ENCODE measurements at places on chromosomes 5 and 9. TPM values are rescaled to one million over a fixed set of nuclear protein-coding genes. Genes with fewer than 3 reads are reported as not detected.
A peak's percentile ranks its signal among the peaks of the same experiment; 100 is the strongest.

- no peak overlapping the region for H3K4me3 ChIP-seq
- H3K4me1 ChIP-seq = no peaks in the 10 kb centered on the region
- H3K27ac ChIP-seq = no peak overlapping the region
- H3K36me3 ChIP-seq = no peaks in the 10 kb centered on the region
These were observed 33.4 kb upstream of the SPATA31E1 start for GRCh38 chr9:87849144-87849758.

RNF130 gene
- 65.1 TPM for total RNA-seq

LRRC19 gene
- not detected for total RNA-seq

- peaks cover 8% of the 10 kb centered on the region for H3K4me1 ChIP-seq
- no peaks in the 10 kb centered on the region for H3K36me3 ChIP-seq
- H3K27me3 ChIP-seq = no peaks in the 10 kb centered on the region
- no peak overlapping the region for H3K4me3 ChIP-seq
- peak; percentile 14 for DNase-seq
- H3K27ac ChIP-seq = no peak overlapping the region
These were observed 27.5 kb downstream of the GABRA6 start for GRCh38 chr5:161713042-161713441.

DENND1A gene
- total RNA-seq = 27.7 TPM

GRCh38 chr5:40089269-40089668 lies 590.4 kb upstream of the PTGER4 start:
- no peak overlapping the region for H3K4me3 ChIP-seq
- no peak overlapping the region for H3K27ac ChIP-seq
- peak; percentile 61 for DNase-seq
- peaks cover 19% of the 10 kb centered on the region for H3K36me3 ChIP-seq

- no peak for DNase-seq
- H3K27ac ChIP-seq = no peak overlapping the region
- H3K4me1 ChIP-seq = no peaks in the 10 kb centered on the region
- no peaks in the 10 kb centered on the region for H3K36me3 ChIP-seq
These were observed 27.2 kb upstream of the ELL2 start for GRCh38 chr5:95988877-95989276.

DNA sequence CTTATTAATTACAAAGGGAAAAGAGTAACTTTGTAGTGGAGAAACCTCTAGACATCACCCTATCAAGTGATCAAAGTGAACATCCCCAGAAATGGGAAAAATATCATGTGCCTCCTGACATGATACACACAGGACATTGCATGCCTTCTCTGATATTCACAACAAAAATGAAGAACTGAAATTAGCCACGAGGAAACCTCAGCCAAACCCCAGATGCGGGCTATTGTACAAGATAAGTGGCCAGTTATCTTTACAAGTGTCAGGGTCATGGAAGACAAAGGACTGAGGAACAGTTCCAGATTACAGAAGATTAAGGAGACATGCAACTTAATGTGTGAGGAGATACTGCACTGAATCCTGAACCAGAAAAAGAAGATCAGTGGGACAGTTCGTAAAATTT lies 23.8 kb upstream of the NPM1 start:
- H3K27ac ChIP-seq = no peak overlapping the region
- H3K36me3 ChIP-seq = no peaks in the 10 kb centered on the region
- no peak for DNase-seq
- H3K27me3 ChIP-seq = no peaks in the 10 kb centered on the region
- H3K4me1 ChIP-seq = no peaks in the 10 kb centered on the region

DNA sequence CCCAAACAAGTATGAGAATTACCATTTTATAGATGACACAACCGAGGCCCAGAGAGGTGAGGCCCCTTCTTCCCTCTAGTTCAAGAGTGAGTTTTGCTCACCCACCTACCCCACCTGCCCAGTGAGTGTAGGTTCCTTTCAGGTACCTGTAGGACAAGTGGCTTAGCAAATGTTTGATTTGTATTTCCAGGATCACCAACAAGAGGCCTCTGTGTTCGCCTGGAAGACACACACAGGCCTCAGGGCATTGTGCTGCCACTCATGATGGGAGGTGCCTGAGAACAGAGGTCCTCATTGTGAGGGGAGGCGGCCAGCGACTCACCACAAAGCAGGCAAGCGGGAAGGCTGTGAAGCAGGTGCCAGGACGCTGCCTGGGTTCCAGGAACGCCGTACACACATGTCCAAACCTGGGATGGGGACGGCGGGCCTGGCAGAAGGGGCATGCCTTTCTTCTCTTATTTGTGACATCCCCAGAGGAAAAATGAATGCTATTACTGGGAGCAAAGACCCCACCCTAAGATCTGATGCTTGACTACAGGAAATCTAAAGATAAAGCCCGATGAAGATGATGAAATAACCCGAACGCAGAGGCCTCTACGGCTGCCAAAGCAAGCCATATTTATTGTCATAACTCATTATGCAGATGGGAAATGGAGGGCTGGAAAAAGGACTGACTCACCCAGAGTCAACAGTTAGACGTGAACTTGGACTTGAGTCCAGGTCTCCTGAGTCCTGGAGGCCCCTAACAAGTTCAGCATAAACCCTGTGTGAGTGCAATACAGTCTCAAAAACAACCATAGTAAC lies 60.2 kb upstream of the SLC25A51 start:
- no peaks in the 10 kb centered on the region for H3K27me3 ChIP-seq
- H3K4me1 ChIP-seq = no peaks in the 10 kb centered on the region
- H3K4me3 ChIP-seq = no peak overlapping the region
- H3K36me3 ChIP-seq = no peaks in the 10 kb centered on the region

FRRS1L gene
- 0.78 TPM for total RNA-seq

DNA sequence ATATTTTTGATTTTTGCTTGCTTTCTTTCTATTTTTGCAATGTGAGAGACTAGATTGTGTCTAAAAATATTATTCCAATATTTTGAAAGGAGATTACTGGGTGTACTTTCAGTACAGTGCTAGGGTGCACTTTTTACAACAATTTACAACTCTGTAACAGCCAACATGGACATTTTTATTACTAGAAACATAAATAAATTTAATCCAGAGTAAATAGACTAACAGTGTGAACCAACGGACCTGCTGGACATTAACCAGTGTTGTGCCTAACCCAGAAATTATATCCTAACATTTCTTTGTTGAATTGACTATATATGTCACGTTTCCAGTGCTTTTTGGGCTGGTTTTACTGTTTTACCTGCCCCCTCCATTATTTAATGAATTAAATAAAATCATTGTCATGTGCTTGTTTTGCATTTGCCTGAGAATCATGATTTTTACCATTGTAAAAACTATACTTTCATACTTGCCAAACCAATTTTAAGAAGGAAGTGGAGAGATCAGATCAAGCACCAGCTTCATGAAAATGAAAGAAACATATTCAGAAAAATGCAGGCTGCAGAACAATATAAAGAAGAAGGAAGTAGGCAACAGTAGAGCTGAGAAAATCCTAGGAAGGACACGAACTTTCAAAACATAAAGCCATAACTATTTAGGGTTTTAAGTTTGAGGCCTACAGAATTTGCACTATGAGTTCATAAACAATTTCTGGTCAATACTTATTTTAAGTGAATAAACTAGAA lies 400.8 kb upstream of the PIK3R1 start:
- H3K4me3 ChIP-seq = no peak overlapping the region
- peaks cover 15% of the 10 kb centered on the region for H3K4me1 ChIP-seq
- no peaks in the 10 kb centered on the region for H3K27me3 ChIP-seq
- DNase-seq = no peak

GRCh38 chr5:33470544-33470943 lies 29.8 kb downstream of the TARS1 start:
- H3K4me3 ChIP-seq = no peak overlapping the region
- peaks cover 10% of the 10 kb centered on the region for H3K4me1 ChIP-seq
- DNase-seq = no peak
- peaks cover 84% of the 10 kb centered on the region for H3K36me3 ChIP-seq
- H3K27me3 ChIP-seq = no peaks in the 10 kb centered on the region

DNA sequence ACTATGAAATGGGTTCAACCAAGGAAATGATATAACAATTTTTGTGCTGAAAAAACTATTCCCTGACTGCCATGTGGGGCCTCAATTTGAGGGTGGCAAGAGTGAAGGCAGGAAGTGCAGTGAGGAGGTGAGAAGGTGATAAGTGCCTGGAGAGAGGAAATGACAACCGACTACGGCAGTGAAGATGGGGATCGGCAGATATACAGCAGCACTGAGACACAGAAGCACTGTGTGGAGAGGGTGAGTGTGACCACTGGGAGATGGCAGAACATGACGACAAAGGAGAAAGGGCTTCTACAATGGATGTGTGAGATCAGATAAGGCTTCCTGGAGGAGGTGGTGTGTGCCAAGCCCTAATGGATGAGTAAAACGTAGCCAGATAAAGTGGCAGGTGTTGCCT lies 271.8 kb downstream of the TRIM32 start:
- H3K4me1 ChIP-seq = no peaks in the 10 kb centered on the region
- no peak overlapping the region for H3K27ac ChIP-seq
- no peak overlapping the region for H3K4me3 ChIP-seq
- no peaks in the 10 kb centered on the region for H3K27me3 ChIP-seq

DNA sequence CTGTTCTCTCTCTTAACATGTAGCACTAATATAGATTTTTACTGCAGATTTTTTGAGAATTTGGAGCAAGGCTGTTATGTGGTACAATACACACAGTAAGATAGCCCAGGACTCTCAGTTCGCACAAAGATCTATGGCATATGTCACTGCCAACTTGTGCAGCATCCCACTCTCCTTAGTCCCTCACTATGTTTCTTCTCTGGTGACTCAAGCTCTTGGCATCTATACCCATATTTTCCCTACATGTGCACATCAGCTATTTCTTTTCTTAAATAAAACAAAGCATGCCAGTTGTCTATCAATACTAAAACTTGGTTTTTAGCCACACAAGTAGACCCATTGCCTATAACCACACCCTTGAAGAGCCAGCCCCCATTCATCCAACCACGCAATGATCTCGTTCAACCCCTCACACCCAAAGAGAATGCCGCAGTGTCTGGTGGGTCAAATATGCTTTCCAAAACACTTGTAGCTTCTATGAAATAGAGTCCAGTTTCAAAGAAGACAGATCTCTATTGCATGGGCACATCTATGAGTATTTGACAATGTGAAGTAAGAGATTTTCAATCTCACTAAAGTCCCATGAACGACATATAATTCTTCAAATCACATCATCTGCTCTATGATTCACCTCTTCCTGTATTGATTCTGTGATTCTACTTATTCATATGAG lies 18.2 kb upstream of the IL7R start:
- no peaks in the 10 kb centered on the region for H3K4me1 ChIP-seq
- DNase-seq = no peak
- H3K36me3 ChIP-seq = no peaks in the 10 kb centered on the region

PDE8B gene
- total RNA-seq = 0.54 TPM

GLRA1 gene
- not detected for total RNA-seq

DNA sequence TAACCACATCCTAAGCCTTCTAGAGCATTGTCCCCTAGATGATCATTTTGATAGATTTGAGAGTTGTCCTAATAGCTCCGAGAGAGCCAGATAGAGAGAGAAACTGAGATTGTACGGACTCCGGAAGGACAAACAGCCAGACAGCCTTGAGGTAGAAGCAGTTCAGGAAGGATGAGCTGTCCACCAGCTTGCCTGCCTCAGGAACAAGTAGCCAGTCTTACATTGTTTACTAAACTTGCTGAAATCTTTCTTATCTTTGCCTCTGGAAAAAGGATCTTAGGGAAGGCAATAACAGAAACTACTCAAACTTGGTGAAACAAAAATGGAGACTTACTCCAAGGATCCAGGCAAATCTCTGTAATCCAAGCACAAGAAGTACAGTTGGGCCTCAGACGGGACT lies 39.0 kb upstream of the SAP30L start:
- H3K36me3 ChIP-seq = no peaks in the 10 kb centered on the region
- no peak for DNase-seq
- H3K27me3 ChIP-seq = no peaks in the 10 kb centered on the region
- H3K4me3 ChIP-seq = no peak overlapping the region
- H3K27ac ChIP-seq = no peak overlapping the region
- H3K4me1 ChIP-seq = no peaks in the 10 kb centered on the region

DNA sequence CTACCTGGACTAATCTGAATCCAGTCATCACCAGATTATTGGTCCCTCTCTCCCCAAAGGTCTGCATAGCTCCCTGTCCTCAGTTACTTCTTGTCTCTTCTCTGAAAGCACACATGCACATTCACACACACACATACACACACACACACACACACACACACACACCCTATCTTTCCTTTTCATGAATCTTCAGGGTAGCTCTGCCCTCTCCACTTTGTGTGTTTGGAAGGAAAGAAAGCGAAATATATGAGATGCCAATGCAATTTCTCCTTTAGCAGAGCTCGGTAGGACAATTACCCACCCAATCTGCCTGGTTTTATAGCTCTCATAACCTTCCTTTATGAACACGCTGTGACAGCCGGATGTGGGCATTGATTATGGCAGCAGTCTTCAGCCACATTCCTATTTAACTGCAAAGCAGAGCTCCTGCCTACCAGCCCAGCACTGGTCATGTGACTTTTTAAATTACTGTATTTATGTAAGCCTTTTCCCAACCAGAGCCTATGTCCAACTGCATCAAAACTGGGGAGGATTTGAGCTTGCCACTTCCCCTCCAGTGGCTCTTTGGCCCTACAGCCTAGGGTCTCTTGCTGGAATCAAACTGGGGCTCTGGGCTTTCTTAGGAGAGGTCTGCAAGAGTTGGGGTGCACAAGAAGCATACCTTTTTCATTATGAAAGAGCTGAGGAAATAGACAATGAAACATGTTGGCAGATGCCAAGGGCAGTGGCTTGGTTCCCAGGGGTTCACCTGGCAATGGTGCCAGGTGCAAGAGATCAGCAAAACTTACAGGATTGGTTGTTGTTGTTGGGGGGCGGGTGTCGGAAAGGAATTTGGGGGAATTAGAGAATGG lies 20.8 kb upstream of the MATR3 start:
- no peak for DNase-seq
- no peaks in the 10 kb centered on the region for H3K27me3 ChIP-seq
- peak overlapping the region; percentile 62 for H3K27ac ChIP-seq
- peak overlapping the region; percentile 100 for H3K4me3 ChIP-seq
- peaks cover 27% of the 10 kb centered on the region for H3K36me3 ChIP-seq
- H3K4me1 ChIP-seq = peaks cover 38% of the 10 kb centered on the region

ARL14EPL gene
- not detected for total RNA-seq

GRCh38 chr5:7925961-7926695 lies 57.2 kb downstream of the MTRR start:
- H3K36me3 ChIP-seq = no peaks in the 10 kb centered on the region
- no peaks in the 10 kb centered on the region for H3K27me3 ChIP-seq
- no peaks in the 10 kb centered on the region for H3K4me1 ChIP-seq
- no peak overlapping the region for H3K27ac ChIP-seq
- DNase-seq = no peak
- no peak overlapping the region for H3K4me3 ChIP-seq

GRCh38 chr5:75049456-75050351 lies 2.7 kb downstream of the GCNT4 start:
- peaks cover 22% of the 10 kb centered on the region for H3K4me1 ChIP-seq
- peaks cover 36% of the 10 kb centered on the region for H3K27me3 ChIP-seq
- no peak overlapping the region for H3K27ac ChIP-seq

DNA sequence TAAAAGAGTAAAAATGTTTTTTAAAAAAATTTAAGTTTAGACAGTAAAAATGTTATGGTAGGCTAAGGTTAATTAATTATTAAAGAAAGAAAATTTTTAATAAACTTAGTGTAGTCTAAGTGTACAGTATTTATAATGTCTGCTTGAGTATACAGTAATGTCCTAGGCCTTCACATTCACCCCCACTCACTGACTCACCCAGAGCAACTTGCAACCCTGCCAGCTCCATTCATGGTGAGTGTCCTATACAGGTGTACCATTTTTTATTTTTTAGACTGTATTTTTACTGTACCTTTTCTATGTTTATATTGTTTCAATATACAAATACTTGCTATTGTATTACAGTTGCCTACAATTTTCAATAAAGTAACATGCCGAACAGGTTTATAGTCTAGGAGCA lies 234.1 kb downstream of the AUH start:
- DNase-seq = no peak
- no peaks in the 10 kb centered on the region for H3K36me3 ChIP-seq
- H3K27me3 ChIP-seq = no peaks in the 10 kb centered on the region
- H3K4me3 ChIP-seq = no peak overlapping the region
- H3K4me1 ChIP-seq = no peaks in the 10 kb centered on the region

All from GM23338 (cell line).